M059J (cell line): ENCODE measurements at places on chromosomes 2 and 18. TPM values are rescaled to one million over a fixed set of nuclear protein-coding genes. Genes with fewer than 3 reads are reported as not detected.

GRCh38 chr2:239822146-239822831, 202.9 kb downstream of the NDUFA10 start:
- DNase-seq = no peak

DNA sequence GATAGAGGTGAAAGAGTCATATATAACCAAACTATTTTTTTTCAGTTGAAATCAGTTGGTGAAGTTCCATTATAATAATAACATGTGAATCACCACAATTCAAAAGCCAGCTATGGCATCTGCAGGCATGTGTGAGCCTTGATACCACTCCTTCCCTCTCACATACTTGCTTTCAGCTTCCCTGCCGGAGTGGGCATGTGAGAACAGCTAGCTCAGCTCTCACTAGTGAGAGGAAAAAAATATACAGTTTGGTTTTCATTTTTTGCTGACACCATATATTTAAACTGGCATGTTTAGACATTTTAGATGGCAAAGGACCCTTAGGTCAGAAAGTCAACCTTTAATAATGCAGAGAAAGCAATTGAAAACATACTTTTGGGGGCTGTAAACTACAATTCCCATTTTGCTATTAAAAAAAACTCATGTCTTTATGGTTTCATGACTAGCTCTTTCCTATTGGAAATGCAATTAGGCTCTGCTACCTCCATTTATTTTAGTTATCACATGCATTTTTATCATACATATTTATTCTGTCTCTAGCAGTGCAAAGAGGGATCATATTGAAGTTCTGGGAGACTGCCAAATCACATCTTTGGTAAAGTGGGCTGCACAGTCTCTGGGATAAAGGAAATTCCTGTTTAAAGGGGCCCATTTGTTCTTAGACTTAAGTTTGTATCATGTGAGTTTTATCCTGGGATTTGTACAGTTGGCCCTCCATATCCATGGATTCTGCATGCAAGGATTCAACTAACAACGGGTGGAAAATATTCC, 33.2 kb upstream of the SLC40A1 start:
- peak; percentile 33 for DNase-seq

DNA sequence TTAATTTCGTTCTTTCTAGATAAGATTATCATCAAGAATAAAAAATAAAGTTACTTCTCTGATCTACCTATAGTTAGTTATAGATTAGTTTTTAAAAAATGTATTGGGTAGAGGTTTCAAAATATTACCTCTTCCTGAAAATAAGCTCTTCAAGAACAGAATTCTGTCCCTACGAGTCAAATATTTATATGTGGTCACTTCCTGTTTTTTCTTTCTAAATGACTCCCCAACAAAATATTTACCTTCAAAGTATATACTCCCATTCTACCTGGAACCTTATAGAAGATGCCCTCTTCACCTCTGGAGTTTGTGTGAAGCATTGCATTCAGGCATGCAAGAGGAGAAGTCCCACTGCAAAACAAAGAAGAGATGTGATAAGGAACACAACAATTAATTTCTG, 72.3 kb downstream of the ASXL2 start:
- no peak for DNase-seq

DNA sequence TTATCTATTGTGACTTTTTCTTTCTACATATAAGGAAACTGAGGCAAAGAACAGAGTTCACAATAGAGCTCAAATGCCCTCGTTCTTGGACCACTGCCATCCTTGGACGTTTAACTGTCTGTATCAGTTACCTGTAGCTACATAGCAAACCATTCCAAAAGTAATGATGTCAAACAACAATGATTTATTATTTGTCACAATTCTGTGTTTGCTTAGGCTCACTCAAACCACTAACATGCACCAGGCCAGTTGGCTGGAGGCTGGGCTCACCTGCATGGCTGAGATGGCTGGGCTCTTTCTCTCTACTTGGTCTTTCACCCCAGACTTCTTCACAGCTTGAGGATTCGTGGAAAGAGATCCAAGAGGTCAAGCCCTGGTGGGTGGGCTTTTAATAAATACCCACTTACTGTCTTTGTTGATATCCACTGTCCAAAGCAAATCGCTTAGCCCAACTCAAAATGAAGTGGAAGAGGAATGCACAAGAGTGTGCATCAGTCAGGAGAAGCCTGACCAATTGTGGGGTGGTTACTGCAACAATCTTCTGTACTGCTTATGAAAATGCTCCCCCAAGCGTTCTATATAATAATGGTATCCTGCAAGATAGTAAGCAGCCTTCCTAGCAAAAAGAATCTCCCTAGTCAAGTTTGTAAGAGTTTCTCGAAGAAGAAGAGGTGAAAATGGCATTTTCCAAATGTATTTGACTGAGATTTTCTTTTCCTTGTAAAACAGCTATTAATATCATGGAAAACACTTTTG, 163.5 kb upstream of the NT5C1B start:
- DNase-seq = peak; percentile 22

DNA sequence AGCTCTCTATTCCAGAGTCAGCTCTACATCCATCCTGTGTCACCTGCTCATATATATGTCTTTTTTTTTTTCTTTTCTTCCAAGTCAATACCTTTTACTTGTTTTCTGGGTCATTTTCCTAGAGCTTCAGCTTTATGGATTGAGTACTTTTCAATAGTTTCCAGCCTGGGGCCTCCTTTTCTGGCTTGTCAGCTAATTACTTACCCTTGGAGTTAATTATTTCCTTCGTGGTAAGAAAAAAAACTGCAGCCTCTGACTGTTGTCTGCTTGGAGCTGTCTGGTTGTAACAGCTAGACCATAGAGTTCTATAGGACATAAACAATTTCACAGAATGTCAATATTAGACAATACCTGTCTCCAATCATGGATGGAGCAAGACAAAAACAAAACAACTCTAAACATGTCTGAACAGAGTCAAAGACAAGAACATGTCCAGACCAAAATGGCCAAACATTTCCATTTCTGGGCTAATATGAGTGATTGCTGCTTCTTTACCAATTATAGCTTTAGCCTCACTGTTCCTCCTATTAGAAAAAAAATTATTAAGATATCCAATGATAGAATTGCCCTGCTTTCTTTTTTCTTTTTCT, 643.1 kb downstream of the SLC4A3 start:
- no peak for DNase-seq

The KCNG3 gene
- total RNA-seq = 0.02 and 0.52 TPM in 2 replicates

DNA sequence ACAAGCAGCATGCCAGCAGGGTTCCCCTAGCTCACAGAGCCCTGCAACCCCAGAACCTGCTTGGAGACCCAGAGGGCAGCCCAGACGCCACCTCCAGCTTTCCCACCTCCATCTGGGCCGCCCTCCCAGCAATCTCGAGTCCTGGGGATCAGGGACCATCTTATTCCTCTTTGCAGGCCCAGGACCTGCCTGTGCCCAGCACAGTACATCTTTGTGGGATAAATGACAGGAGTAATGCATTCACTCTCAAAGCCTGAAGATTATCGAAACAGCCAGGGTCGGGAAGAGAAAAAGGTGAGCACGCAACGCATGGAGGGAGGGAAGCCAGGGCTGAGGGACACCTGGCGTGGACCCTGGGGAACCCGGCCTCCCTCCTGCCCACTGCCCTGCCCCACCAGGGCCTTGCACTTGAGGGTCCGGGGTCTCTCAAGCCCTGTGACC, 144.1 kb downstream of the NDUFA10 start:
- DNase-seq = no peak

- DNase-seq = peak; percentile 84
These were observed 137.9 kb upstream of the PARD3B start for GRCh38 chr2:204407204-204408014.

The ASB18 gene
- 0.30 TPM in 1 of 2 replicates, not detected in the other for total RNA-seq

DNA sequence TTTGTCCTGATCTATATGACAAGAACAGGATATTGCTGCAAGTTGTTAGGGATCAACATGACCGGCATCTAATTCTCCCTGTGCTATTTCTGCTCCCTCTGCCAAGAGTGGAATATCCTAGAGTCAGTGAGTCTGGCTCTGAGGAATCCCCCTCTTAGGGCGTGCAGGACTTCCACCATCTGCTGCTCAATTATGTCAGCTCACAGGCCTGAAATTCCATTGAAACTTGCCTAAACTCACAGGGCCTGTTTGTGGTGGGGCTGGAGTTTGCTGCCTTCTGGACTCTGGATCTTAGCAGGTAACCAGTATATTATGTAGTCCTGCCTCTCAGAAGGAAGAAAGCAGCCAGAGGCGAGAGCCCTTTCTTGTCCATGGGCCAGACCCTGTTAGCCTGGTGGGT, 323.0 kb downstream of the TSN start:
- no peak for DNase-seq

DNA sequence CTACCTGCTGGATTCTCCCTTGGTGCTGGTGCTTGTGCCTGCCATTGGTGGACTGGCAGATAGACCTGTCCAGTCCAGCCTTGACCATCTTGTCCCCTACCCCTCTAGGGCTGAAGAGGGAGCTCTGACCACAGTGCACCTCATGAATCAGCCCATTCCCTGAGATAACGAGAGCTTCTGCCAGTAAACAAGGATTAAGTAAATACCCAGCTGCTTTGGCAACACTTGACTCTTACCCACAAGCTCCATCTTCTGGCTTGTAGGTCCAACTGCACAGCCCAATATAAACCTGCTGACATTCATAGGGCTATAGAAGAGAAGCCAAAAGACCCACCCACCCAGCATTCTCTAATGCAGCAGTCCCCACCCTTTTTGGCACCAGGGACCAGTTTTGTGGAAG, 186.4 kb downstream of the PIK3C3 start:
- DNase-seq = no peak

GRCh38 chr2:128973566-128973965, 654.9 kb upstream of the HS6ST1 start:
- DNase-seq = no peak

- DNase-seq = no peak
These were observed 54.8 kb downstream of the CAVIN2 start for GRCh38 chr2:191791953-191792560.

DNA sequence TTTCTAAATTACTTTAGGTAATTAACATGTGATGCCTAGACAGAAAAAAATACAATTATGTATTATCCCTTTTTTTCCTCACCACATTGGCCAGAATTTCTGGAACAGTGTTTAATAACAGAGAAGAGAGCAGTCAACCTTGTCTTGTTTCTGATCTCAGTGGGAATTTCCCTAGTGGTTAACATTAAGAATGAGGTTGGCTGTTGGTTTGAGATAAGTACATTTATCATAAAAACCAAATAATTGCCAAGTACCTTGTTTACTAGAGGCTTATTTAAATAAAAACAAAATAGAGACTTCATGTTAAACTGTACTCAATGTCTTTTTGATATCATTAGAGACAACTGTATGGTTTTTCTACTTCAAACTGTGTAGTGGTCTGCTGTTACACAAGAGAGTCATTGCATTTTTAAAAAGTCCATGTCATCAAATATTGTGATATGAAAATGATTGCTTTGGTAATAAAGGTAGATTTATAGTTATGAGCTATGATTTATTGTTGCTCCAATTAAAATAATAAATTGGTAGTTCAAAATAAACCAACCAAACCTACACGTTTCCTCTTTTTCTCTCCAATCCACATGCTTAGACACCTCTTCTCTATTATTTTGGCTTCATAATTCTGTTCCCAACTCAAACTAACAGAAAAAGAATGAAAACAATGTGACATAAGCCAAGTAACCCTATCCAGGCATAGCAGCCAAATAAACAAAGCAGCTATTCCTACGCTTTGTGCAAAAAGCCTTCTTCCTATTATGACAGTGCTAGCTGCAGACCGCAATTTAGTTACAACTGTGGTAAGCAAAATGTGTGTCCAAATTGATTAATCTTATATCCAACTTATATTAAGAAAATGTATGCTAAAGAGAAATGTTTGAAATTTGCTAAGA, 20.9 kb upstream of the TANK start:
- DNase-seq = peak; percentile 49

GRCh38 chr2:227006189-227006897, 157.7 kb downstream of the COL4A4 start:
- no peak for DNase-seq

The CTLA4 gene
- total RNA-seq = not detected in 2 replicates

GRCh38 chr2:104025295-104025694, 828.6 kb upstream of the POU3F3 start:
- DNase-seq = no peak

DNA sequence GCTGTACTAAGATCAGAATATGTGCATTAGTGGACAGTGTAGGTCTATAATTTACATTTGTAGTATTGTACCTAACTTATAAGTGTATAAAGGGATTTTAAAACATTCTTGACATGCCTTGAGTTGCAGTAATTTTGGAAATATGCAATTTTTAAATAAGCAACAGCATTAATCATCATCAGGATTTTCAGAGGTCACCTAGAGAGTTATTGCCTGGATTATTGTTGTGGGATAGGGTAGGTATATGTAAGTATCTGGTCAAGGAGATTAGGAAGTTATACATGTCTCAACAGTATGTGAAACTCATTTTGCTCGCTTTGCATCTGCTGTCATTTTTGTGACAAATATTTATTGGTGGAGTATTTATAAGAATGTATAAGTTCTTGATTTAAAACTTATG, 184.2 kb downstream of the WDR7 start:
- DNase-seq = no peak

- DNase-seq = no peak
These were observed 195.6 kb upstream of the MC4R start for GRCh38 chr18:60568220-60568619.

- no peak for DNase-seq
These were observed 116.2 kb downstream of the MSH2 start for GRCh38 chr2:47519147-47519537.

DNA sequence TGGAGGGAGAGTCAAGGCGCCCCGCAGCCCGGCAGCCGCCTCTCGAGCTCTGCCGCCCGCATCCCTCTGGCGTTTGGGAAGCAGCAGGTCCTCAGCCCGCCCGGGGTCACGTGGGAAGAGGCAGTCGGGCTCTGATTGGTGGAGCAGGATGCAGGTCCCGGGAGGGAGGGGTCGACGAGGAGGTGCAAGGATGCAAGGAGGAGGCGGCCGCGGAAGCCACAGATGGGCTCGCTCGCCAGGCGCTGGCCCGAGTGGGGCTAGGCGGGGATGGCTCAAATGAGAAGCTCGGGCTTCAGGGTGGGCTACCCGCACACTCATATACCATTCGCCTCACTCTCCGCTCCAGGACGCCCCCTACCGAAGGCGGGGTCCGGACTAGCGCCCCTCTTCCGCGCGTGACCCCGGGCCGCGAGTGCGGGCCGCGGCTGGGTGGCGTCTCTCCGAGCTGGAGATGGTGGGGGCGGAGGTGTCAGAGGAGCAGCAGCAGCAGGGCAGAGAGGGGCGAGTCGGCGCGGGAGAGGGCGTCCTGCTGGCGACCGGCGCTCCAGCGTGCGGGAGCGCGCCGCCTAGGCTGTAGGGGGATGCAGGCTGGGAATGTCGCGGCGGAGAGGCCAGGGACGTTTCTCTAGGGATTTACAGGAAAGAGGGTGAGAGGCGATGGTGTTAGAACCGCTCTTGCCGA, at the start of gene TMEFF2:
TMEFF2 (minus strand) TSS at position 68 of the 682 bp plus-strand sequence. CDS start 409 bp downstream, outside the sequence.
- peak; percentile 80 for DNase-seq

GRCh38 chr2:237486334-237486818, 675 bp upstream of the MLPH start:
- DNase-seq = peak; percentile 39

- no peak for DNase-seq
These were observed 70.7 kb downstream of the CDC42EP3 start for GRCh38 chr2:37600735-37601134.
